KBM-7 (cell line): ENCODE measurements at places on chromosomes 6 and 20.

DNA sequence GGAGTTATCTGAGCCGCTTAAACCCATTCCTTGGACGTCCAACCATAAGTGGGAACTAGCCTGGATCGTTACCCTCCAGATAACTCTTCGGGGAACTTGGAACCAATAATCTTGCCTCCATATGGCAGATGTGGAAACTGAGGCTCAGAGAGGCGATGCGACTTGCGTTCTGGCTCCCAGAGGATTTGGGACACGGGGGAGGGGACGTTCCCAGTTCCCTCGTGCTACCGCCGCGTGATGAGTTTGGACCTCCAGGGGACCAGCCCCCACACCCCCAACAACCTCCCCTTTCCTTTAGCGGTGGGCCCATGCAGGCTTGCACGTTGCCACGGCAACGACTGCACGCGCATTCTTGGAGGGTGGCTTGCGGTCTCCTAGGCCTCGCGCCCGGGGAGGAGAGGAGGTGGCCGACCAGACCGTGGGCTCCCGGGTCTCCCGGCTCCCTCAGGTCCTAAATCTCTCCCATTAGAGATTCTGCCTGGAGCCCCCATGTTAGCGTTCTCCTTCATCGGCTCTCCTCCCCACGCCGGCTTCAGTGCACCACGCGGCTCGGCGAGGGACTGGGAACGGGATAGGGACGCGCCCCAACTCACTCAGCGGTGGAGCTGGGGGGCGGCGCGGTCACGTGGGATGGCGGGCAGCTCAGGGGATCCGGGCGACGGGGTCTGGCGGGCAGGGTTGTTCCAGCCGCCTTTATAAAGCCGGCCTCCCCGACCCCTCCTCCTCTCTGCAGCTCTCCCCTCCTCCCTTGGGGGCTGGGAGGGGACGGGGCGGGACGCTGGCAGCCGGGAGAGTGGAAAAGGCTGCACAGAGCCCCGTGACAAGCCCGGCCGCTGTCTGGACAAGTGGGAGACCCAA lies at the start of gene PLTP:
Gene PLTP (minus strand): TSS at position 670 of the 858 bp plus-strand sequence. CDS start 703 bp downstream, outside the sequence.
- peak; percentile 80 for DNase-seq

- DNase-seq, result no peak
Observed at GRCh38 chr20:37484331-37484730, 36.7 kb upstream of the NNAT start.

- peak; percentile 81 for DNase-seq
Observed at GRCh38 chr6:27332692-27333641, 20.9 kb upstream of the POM121L2 start.

- DNase-seq, result no peak
Observed at GRCh38 chr20:57638173-57638894, 18.1 kb upstream of the ZBP1 start.

DNA sequence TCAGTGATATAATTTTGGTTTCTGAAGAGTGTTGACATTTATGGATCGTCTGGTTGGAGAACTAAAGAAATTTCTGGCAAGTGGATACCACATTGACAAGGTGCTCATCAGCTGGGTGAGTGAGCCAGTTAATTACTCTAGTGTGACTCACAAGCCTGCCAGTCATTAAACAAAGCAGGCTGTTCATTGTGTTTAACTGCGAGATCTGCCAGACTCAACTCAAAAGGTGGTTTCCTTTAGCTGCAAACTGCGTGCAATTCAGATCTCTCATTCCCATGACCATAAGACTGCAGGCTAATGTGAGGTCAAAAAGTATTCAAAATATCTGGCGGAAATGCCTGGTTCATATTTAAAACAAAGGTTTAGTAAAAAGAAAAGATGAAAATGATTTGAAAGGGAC lies 32.5 kb upstream of the IYD start:
- no peak for DNase-seq

DNA sequence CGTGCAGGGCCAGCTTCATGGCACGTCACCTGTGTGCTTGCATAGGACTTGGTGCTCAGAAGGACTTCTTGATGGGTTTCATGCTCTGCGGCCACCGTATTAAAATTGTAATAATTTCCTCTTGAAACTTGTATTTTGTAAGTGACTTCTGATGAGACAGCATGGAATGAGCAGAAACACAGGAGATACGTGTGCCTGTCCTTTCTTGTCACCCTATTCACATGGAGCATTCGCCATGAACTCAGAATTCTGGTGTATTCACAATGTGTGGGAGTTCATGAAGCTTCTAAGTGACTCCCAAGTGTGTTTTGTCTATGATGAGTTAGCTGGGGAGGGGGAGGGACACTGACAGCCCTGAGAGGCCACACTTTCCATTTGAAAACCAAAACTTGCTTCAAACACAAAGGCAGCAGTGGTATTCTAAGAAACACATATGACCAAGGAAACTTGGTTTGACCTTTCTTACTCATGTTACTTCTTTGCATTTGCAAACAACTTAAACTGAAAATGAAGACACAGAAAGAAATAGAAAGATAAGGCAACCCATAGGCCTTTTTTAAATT lies 92.1 kb upstream of the NEDD9 start:
- peak; percentile 47 for DNase-seq

DNA sequence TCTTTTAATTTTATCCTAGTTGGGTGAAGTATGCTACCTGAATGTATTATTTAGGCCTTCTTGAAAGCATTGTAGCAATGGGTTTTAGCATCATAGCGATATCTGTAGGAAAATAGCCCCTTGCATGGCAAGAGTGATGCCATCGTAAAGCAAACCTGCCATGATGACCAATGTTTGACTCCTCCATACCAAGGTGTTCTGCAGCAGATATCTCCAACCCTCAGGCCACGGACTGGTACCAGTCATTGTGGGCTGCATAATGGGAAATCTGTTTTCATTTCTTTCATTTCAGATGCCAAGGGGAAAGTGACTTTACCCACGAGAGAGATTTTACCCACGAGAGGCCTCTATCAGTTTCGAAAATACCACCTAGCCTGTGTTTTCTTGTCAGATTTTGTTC lies 6.2 kb downstream of the TXLNB start:
- DNase-seq, result no peak

- DNase-seq, result no peak
Observed at GRCh38 chr20:38393259-38393658, 41.9 kb downstream of the SNHG17 start.

DNA sequence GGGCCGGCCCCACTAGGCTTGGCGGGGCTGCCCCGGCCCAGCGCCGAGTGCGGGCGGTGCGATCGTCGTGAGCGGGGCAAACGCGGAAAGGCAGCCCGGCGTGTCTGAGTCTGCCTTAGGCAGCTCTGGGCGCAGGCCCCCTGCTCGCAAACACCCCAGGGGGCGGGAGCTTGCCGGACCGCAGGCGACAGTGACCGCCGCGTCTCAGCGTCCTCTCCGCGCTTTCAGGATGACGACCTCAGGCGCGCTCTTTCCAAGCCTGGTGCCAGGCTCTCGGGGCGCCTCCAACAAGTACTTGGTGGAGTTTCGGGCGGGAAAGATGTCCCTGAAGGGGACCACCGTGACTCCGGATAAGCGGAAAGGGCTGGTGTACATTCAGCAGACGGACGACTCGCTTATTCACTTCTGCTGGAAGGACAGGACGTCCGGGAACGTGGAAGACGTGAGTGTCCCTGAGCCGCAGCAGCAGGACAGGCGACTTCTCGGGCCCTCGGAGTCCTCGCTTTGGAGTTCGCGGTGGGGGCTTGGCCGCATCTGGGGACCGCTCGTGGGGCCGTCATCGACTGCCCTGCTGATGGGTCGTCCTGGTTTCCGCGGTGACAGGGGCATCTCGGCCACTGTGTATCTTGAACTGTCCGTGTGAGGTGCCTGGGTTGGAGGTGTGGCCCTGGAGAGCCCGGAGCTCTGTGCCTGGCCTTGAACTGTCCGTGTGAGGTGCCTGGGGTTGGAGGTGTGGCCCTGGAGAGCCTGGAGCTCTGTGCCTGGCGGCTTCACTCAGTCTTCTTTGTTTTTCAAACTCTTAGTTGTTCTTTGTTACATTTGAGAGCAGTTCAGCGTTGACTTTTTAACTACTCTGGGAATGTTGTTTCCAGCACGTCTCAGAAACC lies 786 bp downstream of the ADRM1 start:
- peak; percentile 7 for DNase-seq

DNA sequence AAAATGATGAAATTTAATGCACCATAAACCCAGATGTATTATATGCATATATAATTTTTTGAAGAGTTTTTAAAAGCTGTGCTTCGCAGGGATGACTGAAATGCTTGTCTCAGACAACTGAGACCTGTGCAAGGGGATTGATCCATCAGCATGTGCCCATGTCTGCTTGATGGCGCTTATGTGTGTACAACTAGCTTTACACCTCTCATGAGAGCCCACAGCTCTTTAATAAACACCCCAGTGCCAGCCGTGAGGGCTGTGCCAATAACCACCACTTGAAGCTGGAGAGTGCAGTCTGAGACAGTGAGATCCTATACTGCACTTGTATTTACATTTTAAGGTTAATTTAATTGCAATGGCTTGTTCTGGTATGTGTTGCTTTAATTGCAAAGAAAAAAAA lies 225.5 kb downstream of the BCKDHB start:
- DNase-seq, result no peak

DNA sequence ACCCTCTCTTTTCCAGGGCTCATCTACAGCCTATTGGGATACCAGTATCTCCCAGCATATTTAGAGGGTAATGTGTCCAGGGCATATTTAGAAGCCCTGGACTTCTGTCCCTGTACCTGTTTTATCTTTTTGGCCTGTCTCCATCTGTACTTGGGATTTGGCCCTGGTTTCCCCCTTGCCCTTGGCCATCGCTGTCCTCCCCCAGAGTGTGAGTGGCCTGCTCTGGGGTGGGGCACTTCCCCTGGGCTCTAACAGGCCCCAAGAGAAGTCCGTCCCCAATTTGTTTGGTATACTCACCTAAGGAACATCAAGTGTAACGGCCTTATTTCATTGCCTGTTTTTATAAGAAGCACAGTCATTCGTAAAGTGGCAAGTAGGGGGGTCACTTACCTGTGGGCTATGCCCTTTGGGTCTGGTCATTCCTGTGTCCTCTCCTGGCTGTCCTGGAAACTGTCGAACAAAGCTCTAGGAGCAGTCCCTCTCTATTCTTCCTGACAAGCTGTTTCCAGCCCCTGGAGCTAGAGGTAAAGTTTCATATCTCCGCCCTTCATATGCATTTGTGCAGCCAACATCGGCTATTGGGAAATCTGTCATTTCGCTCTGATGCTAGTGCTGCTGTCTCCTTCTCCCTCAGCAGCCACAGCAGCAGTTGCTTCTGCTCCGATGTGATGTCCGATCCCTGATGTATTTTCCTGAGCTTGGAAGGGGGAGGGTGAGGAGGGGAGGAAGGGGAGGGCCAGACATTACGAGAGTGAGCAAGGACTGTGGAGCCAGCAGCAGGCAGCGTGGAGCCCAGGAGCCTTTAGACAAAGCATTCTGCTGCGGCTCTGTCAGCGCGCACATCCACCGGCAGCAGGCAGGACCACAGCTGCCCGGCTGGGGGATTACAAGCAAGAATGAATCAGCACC lies 83.4 kb downstream of the TCP11 start:
- no peak for DNase-seq

DNA sequence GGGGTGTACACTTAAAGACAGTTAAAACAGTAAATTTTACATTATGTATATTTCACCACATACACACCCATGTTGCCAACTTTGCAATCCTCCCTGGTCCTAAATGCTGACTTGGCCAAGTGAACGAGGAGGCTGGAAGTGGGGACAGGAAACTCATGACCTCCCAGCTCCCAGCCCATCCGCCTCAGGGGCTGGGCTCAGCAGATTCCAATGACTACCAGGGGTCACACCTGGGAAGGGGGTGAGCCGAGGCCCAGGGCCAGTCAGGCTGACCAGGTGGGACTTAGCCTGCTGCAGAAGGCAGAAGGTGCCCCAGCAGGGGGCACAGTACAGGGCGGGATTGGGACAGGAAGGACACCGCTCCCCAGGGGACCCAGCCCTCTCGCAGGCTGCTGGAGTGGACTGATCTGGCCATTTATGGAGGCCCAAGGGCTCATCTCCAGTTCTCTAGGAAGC lies 2.4 kb downstream of the SIGLEC1 start:
- no peak for DNase-seq

DNA sequence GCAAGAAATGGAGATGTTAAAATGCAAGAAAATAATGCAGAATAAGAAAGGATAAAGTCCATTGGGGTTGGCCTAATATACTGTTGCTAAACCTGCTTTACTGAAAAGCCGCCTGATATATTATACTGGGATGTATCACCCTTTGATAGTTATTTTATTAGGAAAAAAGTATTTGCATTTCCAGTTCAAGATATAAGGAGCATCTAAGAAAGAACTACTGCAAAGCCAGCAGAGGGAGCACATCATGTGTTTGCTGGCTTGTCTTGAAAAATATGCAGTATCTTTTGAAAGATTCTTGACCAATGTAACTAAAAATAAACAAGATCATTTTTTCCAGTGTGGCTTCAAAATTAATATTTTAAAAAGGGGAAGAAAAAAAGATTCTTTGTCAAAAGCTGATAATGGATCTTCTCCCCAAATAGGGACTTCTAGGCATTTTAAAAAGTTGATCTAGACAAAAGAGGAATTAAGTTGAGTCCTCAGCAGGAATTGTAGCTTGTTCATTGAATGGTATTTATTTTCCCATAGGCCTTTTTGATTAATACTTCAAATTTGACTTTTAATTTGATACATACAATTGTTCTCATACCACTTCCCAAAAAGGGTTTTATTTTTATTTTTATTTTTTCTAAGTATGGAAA lies 214.9 kb downstream of the ZFAND3 start:
- DNase-seq, result peak; percentile 41

GRCh38 chr6:106452628-106453027 lies 92.1 kb downstream of the CRYBG1 start:
- DNase-seq, result no peak

- no peak for DNase-seq
Observed at GRCh38 chr20:63636752-63637628, 10.1 kb upstream of the GMEB2 start.

- DNase-seq, result no peak
Observed at GRCh38 chr6:40395698-40396076, 191.5 kb downstream of the LRFN2 start.

DNA sequence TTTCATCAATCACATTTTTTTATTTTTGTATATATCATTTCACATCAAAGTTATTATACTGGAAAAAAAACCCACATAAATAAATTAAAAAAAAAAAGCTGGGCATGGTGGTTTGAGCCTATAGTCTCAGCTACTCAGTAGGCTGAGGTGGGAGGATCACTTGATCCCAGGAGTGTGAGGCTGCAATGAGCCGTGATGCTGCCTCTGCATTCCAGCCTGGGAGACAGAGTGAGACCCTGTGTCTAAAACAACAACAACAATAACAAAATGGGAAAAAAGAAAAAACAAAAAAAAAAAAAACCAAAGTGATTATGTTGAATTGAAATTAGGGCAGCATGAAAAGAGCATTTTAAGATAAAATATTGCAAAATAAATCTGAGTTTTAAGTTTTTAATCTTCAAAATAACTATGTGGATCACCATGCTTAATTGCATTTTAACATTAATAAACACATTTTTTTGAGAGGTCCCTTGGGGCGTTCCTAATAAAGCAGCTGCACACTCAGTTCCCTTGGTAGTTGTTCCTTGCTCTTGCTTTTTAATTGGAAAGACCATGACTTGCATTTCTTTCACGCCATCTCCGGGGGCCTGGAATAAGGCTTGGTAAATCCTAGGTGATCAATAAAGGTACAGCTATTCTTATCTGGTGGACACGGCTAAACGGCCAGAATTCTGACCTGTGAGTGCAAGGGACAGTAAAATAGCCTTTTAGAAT lies 15.1 kb downstream of the NOX3 start:
- no peak for DNase-seq

- no peak for DNase-seq
Observed at GRCh38 chr20:58480551-58481336, 34.5 kb downstream of the APCDD1L start.

- DNase-seq, result no peak
Observed at GRCh38 chr6:126919947-126920346, 198.5 kb upstream of the RSPO3 start.
